ENCODE measurements at places on chromosomes 4 and X. TPM values are rescaled to one million over a fixed set of nuclear protein-coding genes. Genes with fewer than 3 reads are reported as not detected.

The KIT gene
- 24.8 TPM for total RNA-seq

The CSTF2 gene
- 33.0 TPM for total RNA-seq

The RIPPLY1 gene
- not detected for total RNA-seq

The PRIMPOL gene
- total RNA-seq, result 5.0 TPM

The HTN3 gene
- total RNA-seq, result not detected

The PNMA3 gene
- 7.8 TPM for total RNA-seq

The ITIH6 gene
- not detected for total RNA-seq

All from H1 (cell line).